ENCODE measurements at places on chromosomes 16 and 17.

DNA sequence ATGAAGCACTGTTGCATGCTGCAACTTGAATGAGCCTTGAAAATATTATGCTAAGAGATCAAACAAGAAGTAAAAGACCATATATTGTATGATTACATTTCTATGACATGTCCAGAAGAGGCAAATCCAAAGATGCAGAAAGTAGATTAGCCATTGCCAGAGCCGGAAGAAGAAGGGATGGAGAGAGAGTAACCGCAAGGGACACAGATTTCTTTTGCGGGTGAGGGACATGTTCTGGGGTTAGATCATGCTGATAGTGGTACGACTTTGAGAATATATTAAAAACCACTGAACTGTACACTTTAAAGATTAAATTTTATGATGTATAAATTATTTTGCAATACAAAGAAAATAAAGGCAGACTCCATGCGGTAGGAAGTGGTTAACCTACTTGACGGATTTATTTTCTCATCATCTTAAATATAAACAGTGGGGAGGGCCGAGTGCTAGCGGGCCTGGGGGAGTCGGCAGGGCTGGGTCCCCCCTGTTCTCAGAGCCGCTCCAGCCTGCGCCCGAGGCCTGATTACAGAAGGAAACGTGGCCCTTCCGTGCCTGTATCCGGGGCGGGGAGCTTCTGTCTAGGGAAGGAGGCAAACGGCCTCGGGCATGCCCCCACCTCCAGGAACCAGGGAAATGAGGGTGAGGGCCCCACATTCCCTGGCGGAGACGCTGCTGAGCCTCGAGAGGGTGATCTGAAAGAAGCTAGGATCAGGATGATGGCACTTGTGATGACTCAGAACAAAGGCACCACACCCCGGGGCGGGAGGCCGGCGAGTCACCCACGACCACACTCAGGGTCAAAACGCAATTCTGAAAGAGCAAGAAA is 48.0 kb downstream of the SHCBP1 start:
- DNase-seq = no peak

DNA sequence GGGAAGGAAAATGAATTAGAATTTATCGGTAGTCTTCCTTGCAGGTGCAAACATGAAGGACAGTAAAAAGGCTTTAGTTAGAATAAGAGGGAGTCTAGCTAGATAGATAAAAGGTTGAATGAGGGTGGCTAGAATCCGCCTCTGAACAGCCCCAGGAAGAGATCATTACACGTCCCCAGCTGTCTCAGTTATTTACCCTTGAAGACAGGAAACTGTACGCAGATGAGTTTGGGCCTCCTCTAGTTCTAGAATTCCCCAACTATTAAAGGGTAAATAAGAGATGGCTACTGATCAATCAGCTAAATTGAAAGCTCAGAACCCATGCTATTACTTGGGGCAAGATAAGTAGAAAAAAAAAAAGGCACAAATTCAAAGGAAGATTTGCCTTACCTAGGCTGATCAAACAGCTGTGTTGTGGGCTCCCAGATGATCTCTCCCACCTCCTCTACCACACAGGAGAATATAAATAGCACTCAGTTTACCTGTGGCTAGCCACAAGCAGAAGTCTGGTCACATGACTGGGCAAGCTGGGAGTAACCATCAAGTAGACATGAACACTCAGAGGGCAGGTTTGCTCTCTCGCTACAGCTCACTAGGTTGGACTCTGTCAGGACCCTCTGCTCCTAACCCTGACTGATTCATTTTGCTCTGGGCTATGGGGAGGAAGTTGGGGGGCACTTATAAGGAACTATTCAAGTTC is 17.0 kb downstream of the FAM117A start:
- no peak for DNase-seq

GRCh38 chr16:17342031-17342430 is 128.7 kb downstream of the XYLT1 start:
- DNase-seq = no peak

- no peak for DNase-seq
Observed at GRCh38 chr16:54722210-54722676, 208.4 kb upstream of the IRX5 start.

DNA sequence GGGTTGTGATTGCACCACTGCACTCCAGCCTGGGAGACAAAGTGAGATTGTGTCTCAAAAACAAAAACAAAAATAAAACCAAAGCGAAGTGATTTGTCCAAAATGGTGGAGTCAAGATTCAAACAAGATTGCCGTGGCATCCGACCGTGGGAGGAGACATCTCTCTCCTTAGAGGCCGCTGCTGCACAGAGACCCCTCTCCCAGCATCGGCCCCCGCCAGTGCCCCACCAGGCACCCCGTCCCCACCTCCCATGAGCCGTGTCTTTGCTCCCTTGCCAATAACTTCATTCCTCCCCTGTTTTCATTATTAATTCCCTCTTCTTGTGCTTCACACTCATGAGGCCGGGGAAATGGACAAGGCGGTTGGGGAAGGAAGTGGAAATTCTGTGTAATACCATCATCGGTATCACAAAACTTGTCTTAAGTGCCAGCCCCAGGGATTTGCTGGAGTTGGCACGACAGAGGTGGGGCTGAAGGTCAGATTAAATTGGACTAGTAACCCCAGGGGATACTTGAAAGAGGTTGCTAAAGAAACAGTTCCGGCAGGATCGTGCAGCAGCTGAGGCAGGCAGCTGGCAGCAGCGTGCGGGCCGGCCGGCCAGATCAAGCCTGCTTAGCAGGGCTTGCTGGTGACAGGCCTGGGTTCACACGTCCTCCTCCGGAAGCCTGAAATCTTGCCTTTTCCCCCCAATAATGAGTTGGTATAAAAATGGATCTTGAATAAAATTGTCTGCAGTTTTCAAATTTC is 66.8 kb downstream of the RTN4RL1 start:
- no peak for DNase-seq

GRCh38 chr16:69093974-69094373 is 11.5 kb upstream of the HAS3 start:
- no peak for DNase-seq

DNA sequence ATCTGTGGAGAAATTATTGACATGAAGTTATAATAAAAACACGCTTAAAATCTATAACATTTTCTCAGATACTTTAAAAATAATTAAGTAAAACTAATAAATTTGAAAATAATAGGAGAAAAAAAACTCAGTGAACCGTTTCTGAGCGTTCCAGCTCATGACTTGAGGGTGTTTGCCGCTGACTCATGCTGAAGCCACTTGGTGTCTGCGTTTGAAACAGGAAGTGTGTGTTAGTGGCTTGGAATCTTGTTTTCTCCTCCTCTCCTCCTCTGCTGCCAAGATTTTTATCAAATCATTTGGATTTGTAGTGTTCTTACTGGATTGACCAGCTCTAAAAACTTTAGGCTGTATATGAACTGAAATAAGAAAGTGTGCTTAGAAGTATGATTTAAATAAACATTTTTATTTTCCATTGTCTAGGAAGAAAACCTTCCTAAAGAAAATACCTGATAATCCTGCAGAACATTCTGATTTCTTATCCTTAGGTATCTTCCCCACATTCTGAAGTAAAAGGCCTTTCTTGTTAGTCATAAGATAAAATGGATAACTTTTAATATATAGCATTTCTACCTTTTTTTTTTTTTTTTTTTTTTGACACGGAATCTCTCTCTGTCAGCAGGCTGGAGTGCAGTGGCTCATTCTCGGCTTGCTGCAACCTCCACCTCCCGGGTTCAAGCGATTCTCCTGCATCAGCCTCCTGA is 30.8 kb downstream of the USP10 start:
- DNase-seq = peak; percentile 85

GRCh38 chr16:88746506-88746905 is 38.5 kb downstream of the PIEZO1 start:
- DNase-seq = no peak

DNA sequence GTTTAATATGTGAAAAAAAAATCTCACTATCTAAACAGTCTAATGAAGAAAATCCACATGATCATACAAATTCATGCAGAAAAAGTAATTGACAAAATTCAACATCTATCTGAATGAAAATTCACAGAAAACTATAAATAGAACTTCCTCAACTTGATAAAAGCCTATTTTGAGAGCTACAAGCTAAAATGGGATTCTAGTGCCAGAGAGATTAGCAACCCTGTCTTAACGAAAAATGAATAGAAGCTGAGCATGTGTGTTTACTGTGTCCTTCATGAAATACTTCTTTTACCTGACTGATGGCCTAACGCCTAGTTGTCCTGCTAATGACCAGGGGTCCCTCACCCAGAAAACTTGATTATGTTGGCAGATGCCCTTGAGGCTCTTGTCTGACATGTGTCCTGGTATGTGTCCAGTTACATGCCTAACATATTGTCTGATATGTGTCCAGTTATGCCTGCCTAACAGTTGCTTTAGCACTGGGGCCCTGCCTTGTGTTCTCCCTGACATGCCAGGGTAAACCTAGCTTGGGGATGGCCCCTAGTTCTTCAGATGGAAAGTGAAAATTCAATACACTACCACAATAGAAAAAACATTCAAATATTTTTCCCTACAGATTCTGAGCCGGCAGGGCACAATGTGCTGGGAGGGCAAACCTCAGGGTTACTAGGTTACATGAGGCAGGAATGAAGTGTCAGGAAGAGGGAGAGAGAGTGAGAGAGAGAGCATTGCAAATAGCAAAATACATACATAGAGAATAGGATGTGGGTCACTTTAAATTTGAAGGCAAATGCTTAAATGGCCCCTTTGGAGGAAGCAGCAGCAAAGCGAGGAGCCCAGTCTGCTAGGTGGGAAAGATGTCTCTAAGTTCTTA is 834.0 kb downstream of the CDH11 start:
- DNase-seq = no peak

GRCh38 chr17:11705111-11705510 is 106.8 kb downstream of the DNAH9 start:
- DNase-seq = no peak

- DNase-seq = no peak
Observed at GRCh38 chr16:70745536-70746025, 55.4 kb downstream of the VAC14 start.

DNA sequence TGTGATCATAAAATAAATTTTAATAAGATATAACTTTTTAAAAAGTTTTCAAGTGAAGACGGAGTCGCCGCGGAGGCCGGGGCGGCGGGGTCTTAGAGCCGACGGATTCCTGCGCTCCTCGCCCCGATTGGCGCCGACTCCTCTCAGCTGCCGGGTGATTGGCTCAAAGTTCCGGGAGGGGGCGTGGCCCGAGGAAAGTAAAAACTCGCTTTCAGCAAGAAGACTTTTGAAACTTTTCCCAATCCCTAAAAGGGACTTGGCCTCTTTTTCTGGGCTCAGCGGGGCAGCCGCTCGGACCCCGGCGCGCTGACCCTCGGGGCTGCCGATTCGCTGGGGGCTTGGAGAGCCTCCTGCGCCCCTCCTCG is at the start of gene FOXC2:
Gene FOXC2, plus strand, starts transcription at position 229 of the 365 bp plus-strand sequence. CDS start 507 bp downstream, outside the sequence.
- no peak for DNase-seq

DNA sequence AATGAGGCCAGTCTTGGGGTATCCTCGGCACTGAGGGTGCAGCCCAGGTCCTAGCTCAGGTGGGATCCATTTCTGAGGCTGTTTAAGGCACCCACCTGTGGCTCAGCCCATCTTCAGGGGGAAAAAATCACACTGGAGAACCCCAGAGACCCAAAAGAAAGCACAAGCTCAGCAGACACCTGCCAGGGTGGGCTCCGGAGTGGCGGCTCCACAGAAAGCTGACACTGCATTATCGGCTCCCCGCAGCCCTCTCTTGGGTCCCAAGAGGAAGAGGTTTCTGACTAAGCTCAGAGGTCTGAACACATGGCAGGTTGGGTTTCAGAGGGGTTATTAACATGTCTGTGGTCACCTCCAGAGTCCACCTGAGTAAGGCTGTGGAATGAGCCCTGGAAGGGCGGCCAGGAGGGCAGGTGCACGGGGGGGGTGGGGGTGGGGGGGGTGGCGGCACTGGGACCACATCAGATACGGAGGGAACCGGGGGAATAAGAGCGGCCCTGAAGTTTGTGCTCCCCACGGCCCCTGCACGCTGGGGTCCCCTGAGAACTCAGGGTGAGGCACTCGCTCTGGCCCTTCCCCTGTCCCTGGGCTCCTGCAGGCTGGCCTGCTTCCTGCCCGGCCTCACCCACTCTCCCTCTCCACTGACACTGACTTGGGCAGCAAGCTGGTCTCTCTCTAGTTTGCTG is 79.5 kb downstream of the TIMM22 start:
- DNase-seq = no peak

- DNase-seq = no peak
Observed at GRCh38 chr17:33118391-33119075, 126.9 kb downstream of the SPACA3 start.

- no peak for DNase-seq
Observed at GRCh38 chr16:87042551-87043230, 274.5 kb downstream of the C16orf95 start.

DNA sequence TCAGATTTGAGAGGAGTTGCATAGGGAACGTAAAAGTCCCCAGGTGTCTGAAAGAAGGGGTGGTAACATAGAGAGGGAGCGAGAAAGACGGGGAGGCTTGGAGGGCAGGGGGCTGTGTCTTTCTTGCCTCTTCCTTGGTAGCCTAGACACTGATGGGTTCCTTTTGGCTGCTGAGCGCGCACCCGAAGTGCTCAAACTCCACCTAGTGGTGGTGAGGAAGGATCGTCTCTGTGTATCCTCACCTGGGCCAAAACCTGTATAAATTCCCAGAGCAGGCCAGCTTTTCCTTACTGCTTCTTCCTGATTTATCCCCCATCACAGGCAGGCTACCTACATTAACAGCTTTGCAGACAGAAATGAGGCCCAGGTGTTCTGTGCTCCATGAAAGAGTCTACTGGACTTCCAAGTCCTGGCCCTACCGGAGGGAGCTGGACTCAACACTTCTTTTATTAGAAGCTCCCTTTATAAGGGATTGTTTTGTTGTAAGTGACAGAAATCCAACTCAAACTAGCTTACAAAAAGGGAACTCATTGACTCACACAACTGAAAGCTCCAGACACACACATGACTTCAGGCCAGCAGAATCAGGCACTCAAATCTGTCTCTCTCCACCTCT is 5.5 kb upstream of the SLC25A35 start:
- no peak for DNase-seq

DNA sequence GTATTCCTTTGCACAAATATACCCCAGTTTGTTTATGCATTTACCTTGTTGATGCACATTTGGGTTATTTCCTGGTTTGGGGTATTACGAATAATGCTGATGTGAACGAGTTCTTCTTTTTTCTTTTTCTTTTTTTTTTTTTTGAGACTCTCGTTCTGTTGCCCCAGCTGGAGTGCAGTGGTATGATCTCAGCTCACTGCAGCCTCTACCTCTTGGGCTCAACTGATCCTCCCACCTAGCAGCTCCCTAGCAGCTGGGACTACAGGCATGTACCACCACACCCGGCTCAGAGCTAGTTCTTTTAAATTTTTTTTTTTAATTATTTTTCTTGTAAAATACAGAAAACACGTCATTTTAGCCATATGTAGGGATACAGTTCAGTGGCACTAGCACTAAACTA is 14.1 kb downstream of the RAB40C start:
- DNase-seq = no peak

GRCh38 chr17:48479014-48479402 is 49.0 kb upstream of the SKAP1 start:
- DNase-seq = no peak

GRCh38 chr16:53065461-53066061 is 10.8 kb downstream of the CHD9 start:
- DNase-seq = no peak

GRCh38 chr17:44024271-44024663 is 9.5 kb upstream of the TMEM101 start:
- no peak for DNase-seq

- no peak for DNase-seq
Observed at GRCh38 chr16:72723781-72724180, 324.1 kb downstream of the ZFHX3 start.

GRCh38 chr17:6752068-6752909 is 3.6 kb upstream of the XAF1 start:
- DNase-seq = peak; percentile 90

GRCh38 chr17:72425794-72426168 is 305.0 kb downstream of the SOX9 start:
- DNase-seq = no peak
